ENCODE measurements at places on chromosomes 5 and 9. TPM values are rescaled to one million over a fixed set of nuclear protein-coding genes. Genes with fewer than 3 reads are reported as not detected.

GRCh38 chr5:99037668-99038067, 108.9 kb upstream of the CHD1 start:
- no peak for DNase-seq

- no peak for DNase-seq
These were observed 90.3 kb upstream of the ZNF462 start for GRCh38 chr9:106772523-106773290.

The FOXI1 gene
- total RNA-seq = not detected

The OR2V2 gene
- not detected for total RNA-seq

DNA sequence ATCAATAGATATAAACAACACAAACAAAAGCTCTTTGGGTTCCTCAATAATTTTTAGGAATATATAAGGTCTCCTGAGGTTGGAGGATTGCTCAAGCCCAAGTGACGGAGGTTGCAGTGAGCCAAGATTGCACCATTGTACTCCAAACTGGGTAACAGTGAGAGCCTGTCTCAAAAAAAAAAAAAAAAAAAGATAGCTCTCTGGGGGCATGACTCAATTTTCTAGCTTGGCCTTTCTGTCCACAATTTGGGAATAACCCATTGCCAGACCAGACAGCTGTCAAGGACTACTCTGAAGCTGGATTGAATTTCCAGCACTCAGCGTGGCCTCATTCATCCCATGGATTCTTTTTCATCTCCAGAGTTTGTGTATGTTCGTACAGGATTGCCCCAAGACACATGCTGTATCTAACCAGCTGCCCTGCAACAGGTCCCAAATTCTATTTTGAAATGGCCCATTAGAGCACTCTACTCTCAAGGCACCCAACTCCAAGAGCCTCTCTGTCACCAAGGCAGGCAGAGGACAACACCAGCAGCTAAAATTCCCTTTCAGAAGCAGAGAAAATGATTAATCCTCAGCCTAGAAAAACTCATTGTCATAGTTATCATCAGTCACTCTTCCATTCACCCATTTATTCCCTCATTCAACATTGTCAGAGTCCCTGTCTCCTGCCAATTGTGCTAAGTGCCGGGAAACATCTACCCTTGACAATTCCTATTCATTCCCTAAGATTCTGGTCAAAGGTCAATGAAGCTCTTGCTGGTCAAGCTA, 8.7 kb downstream of the FAM193B start:
- peak; percentile 79 for DNase-seq

GRCh38 chr9:28782630-28783029, 1209.3 kb upstream of the C9orf72 start:
- no peak for DNase-seq

GRCh38 chr9:72949244-72949582, 3.6 kb downstream of the ALDH1A1 start:
- no peak for DNase-seq

The FOXD4L3 gene
- not detected for total RNA-seq

The GOLM1 gene
- total RNA-seq = 20.0 TPM

The LHFPL2 gene
- 29.6 TPM for total RNA-seq

The LPAR1 gene
- total RNA-seq = 68.0 TPM

DNA sequence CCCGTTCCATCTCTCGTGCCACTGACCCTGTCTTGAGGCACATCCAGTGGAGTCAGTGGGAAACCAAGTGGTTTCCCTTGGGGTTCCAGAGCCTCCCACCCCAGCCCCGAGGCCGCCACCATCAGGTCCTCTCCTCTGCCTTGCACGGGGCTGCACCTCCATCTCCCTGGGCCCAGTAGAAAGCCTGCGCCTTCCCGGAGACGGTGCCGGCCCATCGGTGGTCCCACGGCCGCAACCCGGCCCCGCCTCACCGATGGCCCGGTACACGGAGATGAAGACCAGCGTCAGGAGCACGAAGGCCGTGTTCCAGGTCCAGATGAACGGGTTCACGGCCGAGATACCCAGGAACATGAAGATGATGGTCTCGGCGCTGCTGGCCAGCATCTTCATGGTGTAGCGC, 40.0 kb downstream of the EXOC3 start:
- no peak for DNase-seq

The DEPDC1B gene
- total RNA-seq = not detected

DNA sequence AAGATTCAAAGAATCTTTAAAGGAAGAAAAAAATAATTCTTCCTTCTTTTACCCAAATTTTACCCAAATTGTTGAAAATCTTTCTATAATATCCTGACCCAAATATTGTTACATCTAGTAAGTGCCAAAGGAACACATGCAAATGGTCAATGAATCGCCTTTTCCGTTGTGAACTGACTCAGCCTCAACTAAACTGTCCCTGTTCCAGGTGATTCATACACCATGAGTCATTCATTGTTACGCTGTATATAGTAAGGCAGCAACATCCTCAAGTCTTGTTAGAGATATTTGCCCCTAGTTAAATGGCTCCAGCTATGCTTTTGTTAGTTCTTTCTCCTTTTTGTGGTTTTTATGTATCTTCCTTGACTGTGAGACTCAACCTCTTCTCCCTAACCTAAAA, 9.7 kb downstream of the PTGER4 start:
- peak; percentile 35 for DNase-seq

The FTMT gene
- total RNA-seq = not detected

The PHF24 gene
- under 0.01 TPM for total RNA-seq

DNA sequence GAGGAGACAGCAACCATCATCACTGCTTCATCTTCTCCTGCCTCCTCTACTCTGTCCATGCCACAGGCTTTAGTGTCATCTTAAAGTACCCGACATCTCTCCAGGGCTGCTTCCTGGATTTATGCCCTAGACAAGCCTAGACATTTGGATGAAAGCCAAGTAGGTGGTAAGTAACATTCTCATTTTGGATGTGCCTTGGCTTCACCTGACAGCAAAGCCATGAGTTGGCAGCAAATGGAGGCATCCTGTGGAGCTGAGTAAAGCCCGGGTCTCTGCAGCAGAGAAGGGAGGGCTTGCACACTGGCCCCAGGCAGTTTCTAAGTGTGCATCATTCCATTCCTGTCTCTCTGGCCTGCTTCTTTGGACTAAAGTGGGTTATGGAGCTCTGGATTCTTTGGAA, 299.1 kb downstream of the DMAC1 start:
- no peak for DNase-seq

- DNase-seq = no peak
These were observed 124.6 kb downstream of the ARHGAP26 start for GRCh38 chr5:142894749-142895148.

DNA sequence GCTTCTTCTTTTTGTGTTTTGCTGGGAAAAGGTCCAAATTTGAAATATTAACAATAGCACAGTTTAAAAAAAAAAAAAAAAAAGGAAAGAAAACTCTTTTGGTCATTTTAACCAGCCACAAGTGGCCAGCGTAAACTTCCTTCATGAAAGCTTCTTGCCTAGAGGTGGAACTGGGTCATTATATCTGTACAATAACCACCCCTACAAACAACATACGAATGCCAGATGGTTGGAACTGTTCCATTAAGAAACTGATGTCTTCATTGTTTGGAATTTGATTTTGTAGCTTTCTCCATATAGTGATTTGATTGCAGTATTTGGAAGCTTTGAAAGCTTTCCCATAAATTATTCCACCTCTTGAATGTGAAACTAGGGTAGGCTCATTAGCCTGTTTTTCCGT, 18.3 kb upstream of the LPAR1 start:
- DNase-seq = no peak

The TLX3 gene
- not detected for total RNA-seq

The PCDHGA6 gene
- total RNA-seq = 16.6 TPM

The GGTA1 gene
- total RNA-seq = 8.8 TPM

The STKLD1 gene
- total RNA-seq = 1.5 TPM

- DNase-seq = no peak
These were observed 357.3 kb downstream of the SPOCK1 start for GRCh38 chr5:137141779-137142178.

The IFNA2 gene
- total RNA-seq = not detected

The TERT gene
- not detected for total RNA-seq

GRCh38 chr5:135743181-135743580, 91.3 kb upstream of the SLC25A48 start:
- no peak for DNase-seq

- DNase-seq = peak; percentile 41
These were observed 3.2 kb downstream of the RAB24 start for GRCh38 chr5:177300236-177300880.

Measured in uterus (tissue), 4 donors.